ENCODE measurements at places on chromosomes 11 and 22. TPM values are rescaled to one million over a fixed set of nuclear protein-coding genes. Genes with fewer than 3 reads are reported as not detected.

GRCh38 chr11:95337972-95338429 lies 107.0 kb upstream of the SESN3 start:
- no peaks in the 10 kb centered on the region for H3K27me3 ChIP-seq
- DNase-seq: no peak
- no peak overlapping the region for H3K27ac ChIP-seq
- H3K4me3 ChIP-seq: no peak overlapping the region

DNA sequence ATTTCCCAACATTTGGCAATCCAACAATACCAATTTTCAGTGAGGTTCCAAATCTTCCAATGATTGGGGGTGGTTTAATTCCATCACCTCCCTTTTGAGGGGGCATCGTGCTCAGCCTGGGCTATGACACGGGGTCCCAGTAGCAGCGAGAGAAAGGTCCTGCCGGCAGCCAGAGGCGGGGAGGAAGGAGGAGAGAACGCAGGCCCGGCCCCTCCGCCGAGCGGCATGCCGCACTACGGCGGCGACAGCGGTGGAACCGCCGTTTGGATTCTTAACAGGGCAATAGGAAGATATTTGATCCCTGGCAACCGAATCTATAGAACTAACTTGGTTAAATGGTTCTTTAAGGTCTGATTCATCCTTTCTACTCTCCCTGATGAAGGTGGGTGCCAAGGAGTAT lies 18.3 kb upstream of the NDUFA6 start:
- no peaks in the 10 kb centered on the region for H3K4me1 ChIP-seq
- no peaks in the 10 kb centered on the region for H3K27me3 ChIP-seq
- no peak overlapping the region for H3K27ac ChIP-seq
- H3K4me3 ChIP-seq: no peak overlapping the region
- H3K36me3 ChIP-seq: peaks cover 10% of the 10 kb centered on the region

DNA sequence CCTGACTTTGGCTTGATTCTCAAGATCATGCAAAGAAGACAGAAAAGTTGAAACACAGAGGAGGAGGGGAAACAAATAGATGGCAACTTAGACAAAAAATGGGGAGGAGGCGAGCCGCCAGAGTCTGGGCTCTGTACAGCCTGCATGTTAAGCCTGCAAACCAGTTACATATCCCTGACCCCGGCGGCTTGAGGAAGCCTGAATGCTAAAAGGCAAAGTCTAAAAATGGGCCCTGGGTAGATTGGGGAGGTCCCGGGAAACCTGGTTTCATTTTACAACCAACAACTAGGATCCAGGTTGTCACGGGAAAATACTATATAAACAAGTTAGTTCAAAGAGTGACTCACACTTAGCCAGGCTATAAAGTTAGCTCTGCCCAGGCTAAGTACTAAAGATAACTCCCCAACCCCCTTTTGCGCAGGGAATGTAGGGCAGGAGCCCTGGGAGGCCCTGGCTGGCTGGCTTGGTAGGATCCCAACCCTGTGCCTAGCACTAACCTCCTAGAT lies 18.8 kb upstream of the ZBTB16 start:
- H3K36me3 ChIP-seq: no peaks in the 10 kb centered on the region
- no peak for DNase-seq
- H3K27ac ChIP-seq: no peak overlapping the region
- no peaks in the 10 kb centered on the region for H3K27me3 ChIP-seq
- no peak overlapping the region for H3K4me3 ChIP-seq

- no peaks in the 10 kb centered on the region for H3K4me1 ChIP-seq
- peaks cover 5% of the 10 kb centered on the region for H3K36me3 ChIP-seq
- no peak overlapping the region for H3K27ac ChIP-seq
- no peak for DNase-seq
- no peaks in the 10 kb centered on the region for H3K27me3 ChIP-seq
Measured at GRCh38 chr11:106683435-106683834, 334.8 kb downstream of the GUCY1A2 start.

GRCh38 chr11:116598556-116598955 lies 174.2 kb downstream of the BUD13 start:
- no peak for DNase-seq
- peaks cover 10% of the 10 kb centered on the region for H3K27me3 ChIP-seq
- no peak overlapping the region for H3K27ac ChIP-seq
- no peak overlapping the region for H3K4me3 ChIP-seq

The MYO18B gene
- total RNA-seq: 0.43 TPM

DNA sequence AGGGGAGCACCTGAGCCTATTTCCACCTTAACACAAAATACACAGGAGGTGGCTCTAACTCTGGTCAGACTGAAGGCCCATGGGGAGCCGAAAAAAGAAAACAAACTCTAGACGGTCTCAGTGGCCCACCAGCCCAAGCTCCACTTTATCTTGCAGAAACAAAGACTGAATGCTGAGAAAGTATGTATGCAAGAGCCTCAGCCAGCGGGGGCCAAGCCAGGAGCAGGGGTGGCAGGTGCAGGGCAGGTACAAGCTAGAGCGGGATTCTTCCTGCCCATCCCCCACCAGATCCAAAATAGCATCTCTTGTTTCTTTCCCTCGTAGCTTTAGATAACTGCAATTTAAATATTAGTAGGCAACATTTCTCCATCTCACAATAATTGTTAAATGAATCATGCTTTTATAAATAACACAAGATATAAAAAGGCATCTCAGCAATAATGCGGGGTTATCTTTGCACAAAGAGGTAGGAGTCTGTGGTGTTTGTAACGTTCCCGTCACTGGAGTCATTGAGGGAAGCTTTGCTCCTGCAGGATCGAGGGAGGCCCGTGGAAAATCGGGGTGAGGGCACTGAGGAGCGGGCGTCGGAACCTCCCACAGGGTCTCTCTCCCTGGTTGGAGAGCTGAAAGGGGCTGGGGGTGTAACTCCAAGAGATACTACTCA lies 418.0 kb downstream of the SHANK2 start:
- no peak for DNase-seq
- no peak overlapping the region for H3K4me3 ChIP-seq
- H3K36me3 ChIP-seq: no peaks in the 10 kb centered on the region
- no peaks in the 10 kb centered on the region for H3K4me1 ChIP-seq
- H3K27ac ChIP-seq: no peak overlapping the region
- peaks cover 3% of the 10 kb centered on the region for H3K27me3 ChIP-seq

GRCh38 chr22:27349456-27349855 lies 452.1 kb downstream of the MN1 start:
- no peak overlapping the region for H3K27ac ChIP-seq
- no peaks in the 10 kb centered on the region for H3K4me1 ChIP-seq
- DNase-seq: no peak
- H3K36me3 ChIP-seq: no peaks in the 10 kb centered on the region
- H3K4me3 ChIP-seq: no peak overlapping the region
